Mammary epithelial cell (primary cell): ENCODE measurements at places on chromosomes 7 and 10.
A peak's percentile ranks its signal among the peaks of the same experiment; 100 is the strongest.

GRCh38 chr10:114507449-114507848 lies 103.1 kb upstream of the AFAP1L2 start:
- peak; percentile 30 for DNase-seq

GRCh38 chr10:20885678-20886077 lies 11.4 kb downstream of the NEBL start:
- peak; percentile 61 for DNase-seq

DNA sequence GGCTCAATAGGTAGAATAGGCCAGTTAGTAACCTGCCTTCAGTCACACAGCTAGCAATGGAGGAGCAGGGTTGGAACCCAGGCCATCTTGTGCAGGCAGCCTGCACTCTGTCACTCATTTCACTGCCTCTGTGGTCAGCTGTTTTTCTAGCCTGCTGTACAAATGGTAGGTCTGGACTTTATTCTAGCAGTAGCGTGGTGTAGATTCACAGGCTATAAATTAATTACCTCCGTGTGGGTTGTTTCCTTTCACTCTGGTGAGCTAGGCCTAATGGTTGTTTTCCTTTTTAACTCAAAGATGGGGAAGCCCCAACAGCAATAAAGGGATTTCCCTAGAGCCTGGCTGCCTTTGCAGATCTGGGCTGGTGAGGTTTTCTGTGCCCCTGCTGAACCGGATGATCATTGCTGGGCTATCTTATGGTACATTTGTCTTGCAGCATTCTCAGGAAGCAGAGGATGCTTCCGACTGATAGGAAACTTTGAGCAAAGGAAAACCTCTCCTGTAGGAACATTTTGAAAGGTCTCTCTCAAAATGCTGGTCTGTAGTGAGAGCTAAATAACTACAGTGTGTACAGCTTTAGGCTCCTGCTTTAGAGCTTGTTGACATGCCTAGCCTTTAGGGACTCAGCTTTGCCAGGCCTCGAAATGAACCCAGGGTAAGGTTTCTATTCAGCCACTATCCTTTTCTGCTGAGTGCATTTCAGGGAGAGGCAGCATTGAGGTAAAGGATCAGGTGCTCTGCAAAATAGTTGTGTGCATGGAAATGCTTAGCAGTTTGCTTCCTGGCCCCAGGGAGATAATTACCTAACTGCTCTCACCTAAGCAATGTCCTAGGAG lies 157.4 kb downstream of the ST7 start:
- no peak for DNase-seq

DNA sequence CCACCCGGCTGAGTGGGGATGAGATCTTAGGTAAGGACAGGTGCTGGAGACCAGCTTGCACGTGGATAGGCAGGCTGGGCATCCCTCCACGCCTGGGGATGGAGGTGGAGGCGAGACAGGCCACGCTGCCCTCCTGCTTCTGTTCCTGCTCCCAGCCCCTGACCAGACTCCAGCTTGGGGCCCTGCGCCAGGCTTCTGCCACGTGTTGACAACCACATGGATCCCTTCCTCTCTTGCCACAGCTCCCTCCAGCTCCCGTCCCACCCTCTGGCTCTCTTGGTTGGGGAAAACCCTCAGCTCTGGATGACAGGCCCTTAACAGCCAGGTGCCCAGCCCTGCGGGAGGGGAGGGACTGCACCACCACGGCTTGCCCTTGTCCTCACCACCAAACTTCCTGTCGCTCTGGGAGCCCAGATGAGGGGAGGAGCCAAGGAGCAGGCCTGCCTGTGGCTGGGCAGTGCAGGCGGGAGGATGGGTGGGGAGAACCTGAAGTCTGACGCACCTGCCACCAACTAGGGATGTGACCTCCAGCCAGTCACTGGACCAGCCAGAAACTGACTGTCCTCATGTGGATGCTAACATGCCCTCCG lies 36.0 kb downstream of the KCNH2 start:
- peak; percentile 58 for DNase-seq

DNA sequence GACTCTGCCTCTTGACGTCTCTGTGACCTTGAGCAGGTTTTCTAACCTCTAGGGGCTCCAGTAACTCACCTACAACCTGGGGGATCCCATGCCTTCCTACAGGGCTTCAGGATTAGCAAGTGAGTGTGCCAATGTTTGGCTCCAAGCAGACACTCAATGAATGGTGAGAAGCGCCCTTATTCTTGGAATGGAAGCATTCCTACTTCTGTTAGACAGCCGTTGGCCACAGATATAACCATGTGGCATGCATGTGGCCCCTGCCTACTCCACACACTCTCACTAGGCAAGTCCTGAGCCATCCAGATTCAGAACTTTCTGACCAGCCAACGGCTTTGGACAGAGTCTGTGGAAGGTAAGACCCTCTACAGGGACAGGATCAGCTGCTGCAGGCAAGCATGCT lies 108.9 kb upstream of the LYZL2 start:
- no peak for DNase-seq

- DNase-seq = peak; percentile 26
Observed at GRCh38 chr10:30999070-30999712, 32.5 kb downstream of the ZNF438 start.

- DNase-seq = no peak
Observed at GRCh38 chr10:12777840-12778585, 223.5 kb downstream of the CCDC3 start.

DNA sequence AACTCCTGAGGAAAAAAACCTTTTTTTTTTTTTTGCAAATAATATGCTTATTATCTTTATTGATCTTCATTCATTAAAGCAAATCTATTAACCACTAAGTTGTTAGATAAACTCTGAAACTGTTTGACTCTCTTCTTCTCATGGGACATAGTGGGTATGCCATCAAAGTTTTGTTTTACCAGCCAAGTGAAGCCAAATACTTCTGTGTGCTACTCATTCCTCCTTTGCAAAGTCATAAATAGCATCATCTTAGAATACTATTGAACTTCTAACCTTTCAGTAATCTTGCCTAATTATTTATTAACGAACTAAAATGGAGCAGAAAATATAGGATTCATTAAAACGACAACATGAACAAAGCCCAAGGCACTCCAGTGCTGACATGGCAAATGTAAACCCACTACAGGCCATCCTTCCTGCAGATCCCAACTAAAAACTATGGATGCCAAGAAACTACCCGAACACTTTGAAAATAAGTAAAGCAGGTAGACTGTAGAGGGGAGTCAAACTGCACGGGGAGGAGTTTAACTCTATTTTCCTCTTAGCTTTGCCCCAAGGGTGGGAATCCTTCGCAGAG lies 61.2 kb upstream of the ODAD2 start:
- no peak for DNase-seq

DNA sequence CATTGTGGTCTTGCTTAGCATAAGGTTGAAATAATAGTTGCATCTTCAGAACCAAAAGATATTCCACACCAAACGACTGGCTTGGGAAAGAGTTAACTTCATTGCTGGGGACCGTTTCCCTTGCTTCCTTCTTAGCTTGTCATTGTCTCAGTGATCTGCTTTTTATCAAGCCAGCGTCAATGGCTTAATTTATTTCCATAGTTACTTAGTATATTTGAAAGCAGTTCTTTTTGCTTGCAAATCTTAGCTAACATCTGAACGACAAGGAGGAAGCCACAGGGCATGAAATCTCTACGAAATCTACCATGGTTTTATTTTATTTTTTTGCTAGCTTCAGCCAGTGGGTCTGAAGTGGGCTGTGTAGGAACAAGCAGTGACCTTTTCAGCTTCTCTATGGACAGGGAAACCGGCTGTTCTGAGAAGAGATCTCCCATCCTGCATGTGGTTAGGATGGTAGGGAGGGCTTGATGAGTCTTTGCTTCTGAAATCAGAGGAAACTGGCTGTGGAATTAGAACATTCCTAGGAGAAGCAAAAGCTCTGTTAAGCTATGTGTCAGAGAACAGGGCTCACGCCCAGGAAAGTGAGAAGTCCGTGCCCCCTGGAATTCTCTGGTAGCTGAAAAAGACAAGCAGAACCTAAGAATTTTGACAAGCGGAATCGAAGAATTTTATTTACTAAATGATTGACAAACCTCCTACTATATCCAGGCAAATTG lies 8.0 kb downstream of the SLC18A2 start:
- DNase-seq = no peak

DNA sequence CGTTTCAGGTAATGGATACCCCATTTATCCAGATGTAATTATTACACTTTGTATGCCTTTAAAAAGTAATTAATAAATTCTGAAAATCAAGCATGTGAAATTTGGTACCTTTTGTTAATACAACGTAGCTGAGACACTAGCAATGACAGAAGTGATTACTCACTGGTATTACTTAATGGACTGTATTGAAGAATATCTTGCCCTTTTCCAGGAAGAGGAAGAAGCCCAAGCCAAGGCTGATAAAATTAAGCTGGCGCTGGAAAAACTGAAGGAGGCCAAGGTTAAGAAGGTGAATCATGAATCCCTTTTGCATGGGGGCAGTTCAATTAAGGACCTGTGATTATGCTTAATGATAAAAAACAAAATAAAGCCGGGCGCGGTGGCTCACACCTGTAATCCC lies 64.8 kb downstream of the APBB1IP start:
- no peak for DNase-seq

GRCh38 chr7:27150568-27151340 lies 1.6 kb downstream of the HOXA3 start:
- DNase-seq = peak; percentile 85

DNA sequence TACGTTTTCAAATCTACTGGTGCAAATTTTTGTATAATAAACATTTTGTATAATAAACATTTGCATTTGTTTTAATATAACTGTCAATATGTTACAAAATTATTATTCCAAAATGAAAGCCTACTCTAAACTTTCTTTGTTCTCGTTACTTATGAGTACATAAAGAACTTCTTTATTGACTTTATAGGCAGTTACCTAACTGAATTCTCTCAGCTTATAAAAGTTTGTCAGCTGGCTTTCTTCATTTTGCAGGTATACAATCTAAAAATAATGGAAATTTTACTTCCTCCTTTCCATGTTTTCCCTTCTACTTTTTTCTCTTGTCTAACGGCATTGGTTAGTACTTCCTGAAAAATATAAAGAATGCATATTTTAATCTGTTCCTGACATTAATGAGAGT lies 137.1 kb downstream of the CHCHD3 start:
- DNase-seq = no peak

DNA sequence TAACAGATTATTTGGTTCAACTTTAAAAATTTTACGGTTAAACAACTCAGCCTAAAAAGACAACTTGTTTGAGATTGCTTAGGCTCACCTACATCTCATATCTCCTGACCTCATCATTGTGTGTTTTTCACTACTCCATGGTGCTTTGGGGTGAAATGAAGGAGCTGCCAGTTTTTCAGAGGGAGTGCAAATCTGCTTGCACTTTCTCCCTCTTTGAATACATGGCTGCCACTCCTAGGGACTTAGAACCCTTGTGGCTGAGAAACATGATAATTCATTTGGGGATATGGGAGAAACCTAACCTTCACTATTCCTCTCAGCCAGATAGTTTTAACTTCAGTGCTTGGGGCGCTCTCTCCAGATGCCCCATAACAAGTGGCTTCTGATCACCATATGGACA lies 2.7 kb downstream of the CCSER2 start:
- DNase-seq = no peak

GRCh38 chr10:45380903-45381620 lies 7.0 kb downstream of the ALOX5 start:
- no peak for DNase-seq

DNA sequence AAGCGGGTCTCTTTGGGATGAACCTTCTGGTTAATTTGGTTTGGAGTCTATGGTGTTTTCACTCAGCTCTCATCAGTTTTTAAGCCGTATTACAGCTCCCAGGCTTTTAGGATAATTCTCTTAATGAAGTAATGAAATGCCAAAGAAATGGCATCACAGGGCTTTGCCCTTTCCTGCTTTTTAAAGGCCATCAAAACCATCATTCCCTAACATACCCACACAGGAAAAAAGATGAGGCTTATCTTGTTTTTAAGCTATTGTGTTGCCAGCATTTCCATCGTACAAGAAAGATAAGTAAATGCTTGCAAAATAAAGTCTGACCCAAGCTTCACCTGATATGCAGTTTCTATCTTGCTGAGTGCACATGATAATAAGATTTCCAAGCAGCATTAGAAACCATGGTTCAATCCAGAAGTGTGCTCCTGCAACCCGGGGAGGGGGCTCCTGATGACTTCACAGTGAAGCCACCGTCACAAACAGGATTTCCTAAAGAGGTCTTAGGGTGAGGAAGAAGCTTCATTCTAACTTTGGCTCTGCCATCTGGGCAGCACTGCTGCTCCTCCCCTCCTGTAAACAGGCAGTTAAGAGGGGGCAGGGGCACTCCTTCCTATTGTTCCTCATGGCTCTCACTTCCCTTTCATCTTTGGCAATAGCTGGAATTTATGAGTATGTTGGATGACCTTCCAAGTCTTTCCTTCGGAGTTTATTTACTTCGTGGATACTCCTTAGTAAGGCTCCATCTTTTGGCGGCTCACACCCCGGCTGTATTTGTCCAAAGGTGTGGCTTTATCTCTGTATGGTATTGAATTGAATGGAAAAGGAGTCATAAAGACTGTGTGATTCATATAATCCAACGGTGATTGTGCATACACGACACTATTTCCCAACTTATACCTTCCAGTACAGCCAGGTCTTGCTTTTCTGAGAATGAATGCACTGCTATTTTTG lies 55.2 kb upstream of the FAM133B start:
- DNase-seq = peak; percentile 68

DNA sequence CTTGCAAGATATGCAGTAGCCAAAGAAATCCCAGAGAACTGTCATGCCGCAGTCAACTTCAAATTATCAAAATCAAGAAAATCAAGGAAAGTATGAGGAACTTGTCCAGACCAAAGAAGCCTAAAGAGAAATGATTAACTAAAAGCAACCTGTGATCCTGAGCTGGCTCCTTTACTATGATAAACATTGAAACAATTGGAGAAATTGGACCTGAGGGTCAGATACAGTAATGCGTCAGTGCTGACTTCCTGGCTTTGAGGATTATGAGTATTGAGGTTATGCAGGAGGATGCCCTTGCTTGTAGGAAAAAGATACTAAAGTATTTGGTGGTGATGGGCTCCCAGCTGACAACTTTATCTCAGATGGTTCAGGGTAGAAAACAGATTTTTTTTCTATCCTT lies 324.7 kb upstream of the AKR1E2 start:
- DNase-seq = no peak

- no peak for DNase-seq
Observed at GRCh38 chr10:99615426-99615825, 4.8 kb downstream of the SLC25A28 start.

- peak; percentile 4 for DNase-seq
Observed at GRCh38 chr10:125823663-125824251, 411 bp downstream of the BCCIP start.

GRCh38 chr10:130748409-130749057 lies 563.0 kb downstream of the TCERG1L start:
- DNase-seq = no peak

DNA sequence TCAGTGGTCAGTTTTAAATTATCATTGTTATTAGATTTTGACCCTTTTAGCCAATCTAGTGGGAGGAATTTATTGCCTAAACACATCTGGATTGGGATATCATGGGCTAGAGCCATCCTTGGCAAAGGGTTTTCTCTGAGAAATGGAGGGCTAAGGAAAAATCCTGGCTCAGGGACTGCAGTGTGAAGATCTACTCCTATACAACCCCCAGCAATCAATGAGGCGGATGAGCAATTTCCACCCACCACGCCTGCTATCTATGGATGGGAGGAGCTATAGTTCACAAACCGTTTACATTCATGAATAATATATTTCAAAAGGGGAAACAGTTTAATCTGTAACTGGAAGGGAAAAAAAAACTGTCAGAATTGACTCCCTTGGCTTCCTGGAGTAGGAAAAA lies 2.7 kb downstream of the CAV1 start:
- DNase-seq = no peak

GRCh38 chr10:61888744-61889143 lies 12.8 kb upstream of the ARID5B start:
- peak; percentile 77 for DNase-seq

- DNase-seq = peak; percentile 10
Observed at GRCh38 chr10:15144788-15145187, 23.7 kb downstream of the NMT2 start.

- DNase-seq = no peak
Observed at GRCh38 chr7:109354000-109354399, 784.3 kb downstream of the DNAJB9 start.
